ENCODE measurements at places on chromosomes 12 and 14.
A peak's percentile ranks its signal among the peaks of the same experiment; 100 is the strongest.

- DNase-seq: no peak
Measured at GRCh38 chr12:130053651-130054069, 108.6 kb upstream of the FZD10 start.

DNA sequence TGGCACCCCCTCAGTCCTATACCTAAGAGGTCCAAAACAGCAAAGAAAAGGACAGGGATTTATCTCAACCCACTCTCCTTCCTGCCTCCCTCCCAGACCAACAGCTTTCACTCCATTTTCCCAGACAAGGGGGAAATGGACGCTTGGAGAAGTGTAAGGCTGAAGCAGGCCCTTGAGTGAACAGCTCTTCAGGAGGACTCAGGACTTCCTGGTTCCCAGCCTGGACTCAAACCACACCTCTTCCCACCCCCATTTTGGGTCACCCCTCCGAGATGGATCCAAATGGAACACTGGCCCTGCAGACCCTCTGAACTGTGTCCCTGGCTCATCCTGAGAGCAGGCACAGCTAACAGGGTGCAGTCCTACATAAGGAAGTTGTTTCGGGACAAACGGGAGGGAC lies 2.7 kb downstream of the KMT2D start:
- no peak for DNase-seq

- DNase-seq: no peak
Measured at GRCh38 chr14:61121355-61121787, 140.3 kb downstream of the SLC38A6 start.

GRCh38 chr12:125069616-125070015 lies 4.4 kb downstream of the AACS start:
- DNase-seq: no peak

DNA sequence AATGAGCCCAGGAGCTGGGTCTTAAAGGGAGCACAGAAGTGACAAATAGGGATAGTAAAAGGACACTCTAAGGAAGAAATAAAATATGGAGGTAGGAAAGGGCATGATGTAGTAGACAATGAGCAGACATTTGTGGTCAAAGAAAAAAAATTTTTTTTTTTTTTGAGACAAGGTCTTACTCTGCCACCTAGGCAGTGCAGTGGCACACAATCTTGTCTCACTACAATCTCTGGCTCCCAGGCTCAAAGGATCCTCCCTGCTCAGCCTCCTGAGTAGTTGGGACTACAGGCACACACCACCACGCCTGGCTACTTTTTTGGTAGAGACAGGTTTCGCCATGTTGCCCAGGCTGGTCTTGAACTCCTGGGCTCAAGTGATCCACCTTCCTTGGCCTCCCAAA lies 8.5 kb downstream of the FKBP3 start:
- no peak for DNase-seq

DNA sequence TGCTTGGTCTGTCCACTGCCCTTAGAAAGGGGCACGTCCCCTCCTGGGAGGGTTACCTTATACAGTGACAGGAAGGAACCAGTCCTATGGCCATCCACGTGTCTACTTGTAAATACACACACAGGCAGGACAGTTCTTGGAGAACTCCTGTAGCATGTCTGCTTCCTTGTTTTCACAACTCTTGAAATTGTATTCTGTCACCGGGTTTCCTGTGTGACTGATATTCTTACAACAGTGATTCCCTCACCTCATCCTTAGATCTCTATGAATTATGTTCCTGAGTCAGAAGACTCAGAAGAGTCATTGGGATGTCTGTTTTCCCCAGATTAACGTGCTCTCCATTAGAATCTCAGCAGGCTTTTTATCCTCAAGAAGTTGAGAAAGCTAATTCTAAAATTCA lies 44.1 kb upstream of the DYNC1H1 start:
- no peak for DNase-seq

GRCh38 chr12:43118881-43119280 lies 433.1 kb downstream of the ADAMTS20 start:
- DNase-seq: no peak

- no peak for DNase-seq
Measured at GRCh38 chr12:19382563-19382962, 56.7 kb upstream of the AEBP2 start.

GRCh38 chr14:36952689-36953088 lies 219.7 kb downstream of the SLC25A21 start:
- DNase-seq: no peak

GRCh38 chr14:35223927-35224326 lies 68.3 kb upstream of the PSMA6 start:
- no peak for DNase-seq

DNA sequence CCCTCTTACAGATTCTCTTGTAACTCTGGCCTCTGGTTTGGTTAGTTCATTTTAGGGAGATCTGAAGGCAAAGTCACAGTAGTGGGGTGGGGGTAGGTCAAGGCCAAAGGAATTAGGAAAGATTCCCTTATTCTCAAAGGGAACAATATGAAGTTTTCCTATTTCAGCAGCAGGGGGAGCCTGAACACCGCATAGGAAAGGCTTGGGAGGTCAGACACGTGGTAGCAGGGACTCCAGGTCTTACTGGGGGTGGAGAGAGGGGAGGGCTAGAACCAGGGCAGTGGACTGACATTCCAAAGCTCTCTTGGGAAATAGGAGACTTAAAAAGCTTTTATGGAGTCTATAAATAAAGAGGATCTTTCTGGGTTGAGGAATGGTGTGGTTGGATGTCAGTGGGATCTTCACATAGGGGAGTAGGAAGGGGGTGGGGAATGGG lies 1.3 kb downstream of the ZC3H10 start:
- peak; percentile 92 for DNase-seq

DNA sequence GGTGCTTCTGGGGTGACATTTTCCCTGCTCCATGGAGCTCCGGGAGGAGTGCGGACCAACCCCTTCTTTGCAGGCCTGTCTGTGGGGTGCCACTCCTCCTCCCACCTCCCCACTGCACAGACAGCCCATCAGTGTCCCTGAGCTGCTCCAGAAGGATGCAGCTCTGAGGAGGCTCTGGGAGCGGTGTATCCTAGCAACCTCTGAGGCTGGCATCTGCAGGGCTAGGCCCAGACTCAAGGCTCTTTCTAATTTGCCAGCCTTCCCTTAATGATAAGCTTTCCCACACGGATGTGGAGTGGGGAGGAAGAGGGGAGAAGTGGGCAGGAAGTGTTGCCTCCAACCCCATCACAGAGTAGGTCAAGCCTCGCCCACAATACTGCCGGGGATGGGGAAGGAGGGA lies 59.7 kb downstream of the CALM1 start:
- DNase-seq: no peak

DNA sequence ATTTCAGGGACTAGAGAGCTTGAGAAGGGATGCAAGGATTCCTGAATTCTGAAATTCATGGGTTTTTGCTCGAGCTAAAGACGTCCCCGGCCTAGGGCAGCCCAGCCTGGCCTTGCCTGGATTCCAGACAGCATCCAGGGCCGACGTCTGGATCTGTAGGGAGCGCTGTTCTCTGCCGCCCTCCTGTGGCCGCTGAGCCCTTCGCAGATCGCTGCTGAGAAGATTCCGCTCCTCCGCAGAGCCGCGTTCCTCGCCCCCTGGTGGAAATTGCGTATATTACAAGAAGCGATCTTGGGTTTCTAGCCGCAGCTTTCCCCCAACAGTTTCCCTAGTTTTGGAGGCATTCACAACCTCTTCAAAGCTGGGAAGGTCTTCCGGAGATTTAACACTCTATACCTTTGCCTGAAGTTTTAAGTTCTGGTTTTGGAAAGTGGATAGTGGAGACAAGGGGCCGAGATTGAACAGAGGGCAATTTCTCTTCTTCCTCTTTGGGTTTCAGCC lies 5.1 kb downstream of the CISTR start:
- peak; percentile 86 for DNase-seq

- DNase-seq: no peak
Measured at GRCh38 chr14:49796025-49796424, 28.1 kb downstream of the KLHDC2 start.

GRCh38 chr12:131018019-131018620 lies 64.4 kb downstream of the ADGRD1 start:
- DNase-seq: no peak

DNA sequence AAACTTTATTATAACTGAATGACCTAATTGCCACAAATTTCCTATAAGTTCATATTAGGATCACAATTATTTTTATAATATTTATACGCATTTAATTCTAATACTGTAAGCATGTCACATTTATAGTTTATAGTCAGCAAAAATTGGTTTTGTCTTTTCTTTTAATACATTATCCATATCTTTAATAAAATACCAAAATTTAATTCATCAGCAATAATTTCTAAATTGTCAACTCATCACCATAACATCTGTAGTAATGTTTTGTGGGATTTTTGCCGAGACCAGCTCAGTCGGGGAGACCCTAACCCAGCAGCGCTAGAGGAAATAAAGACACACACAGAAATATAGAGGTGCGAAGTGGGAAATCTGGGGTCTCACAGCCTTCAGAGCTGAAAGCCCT lies 254.2 kb downstream of the KIF21A start:
- no peak for DNase-seq

DNA sequence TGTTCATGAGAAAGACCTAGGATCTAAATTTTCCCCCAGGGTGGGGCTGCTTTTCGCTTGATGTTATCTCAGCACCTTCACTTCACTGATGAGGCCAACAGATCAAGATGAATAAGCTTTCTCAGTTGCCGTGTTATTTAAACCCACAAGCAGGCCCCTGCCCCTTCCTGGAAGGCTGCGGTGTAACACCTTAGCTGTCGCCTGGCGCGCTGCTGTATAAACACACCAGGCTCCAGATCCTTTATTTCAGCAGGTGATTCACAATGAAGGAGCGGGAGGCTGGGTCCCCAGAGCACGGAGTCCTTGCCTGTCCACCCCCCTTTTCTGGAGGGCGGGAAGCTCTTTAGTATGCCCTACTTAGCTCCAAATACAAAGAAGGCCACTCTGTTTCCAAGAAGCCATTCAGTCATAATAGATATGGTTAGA lies 515.4 kb downstream of the FUT8 start:
- DNase-seq: no peak

- DNase-seq: peak; percentile 75
Measured at GRCh38 chr12:53046655-53047220, 3.1 kb upstream of the TNS2 start.

GRCh38 chr14:23129759-23130316 lies 10.8 kb upstream of the CEBPE start:
- no peak for DNase-seq

- DNase-seq: no peak
Measured at GRCh38 chr12:4037747-4038312, 164.6 kb upstream of the PARP11 start.

GRCh38 chr12:27464220-27464554 lies 17.7 kb downstream of the SMCO2 start:
- DNase-seq: peak; percentile 74

- DNase-seq: peak; percentile 60
Measured at GRCh38 chr12:18430425-18431048, 169.2 kb downstream of the PIK3C2G start.

GRCh38 chr12:123937707-123938591 lies 34.7 kb downstream of the CCDC92 start:
- no peak for DNase-seq

DNA sequence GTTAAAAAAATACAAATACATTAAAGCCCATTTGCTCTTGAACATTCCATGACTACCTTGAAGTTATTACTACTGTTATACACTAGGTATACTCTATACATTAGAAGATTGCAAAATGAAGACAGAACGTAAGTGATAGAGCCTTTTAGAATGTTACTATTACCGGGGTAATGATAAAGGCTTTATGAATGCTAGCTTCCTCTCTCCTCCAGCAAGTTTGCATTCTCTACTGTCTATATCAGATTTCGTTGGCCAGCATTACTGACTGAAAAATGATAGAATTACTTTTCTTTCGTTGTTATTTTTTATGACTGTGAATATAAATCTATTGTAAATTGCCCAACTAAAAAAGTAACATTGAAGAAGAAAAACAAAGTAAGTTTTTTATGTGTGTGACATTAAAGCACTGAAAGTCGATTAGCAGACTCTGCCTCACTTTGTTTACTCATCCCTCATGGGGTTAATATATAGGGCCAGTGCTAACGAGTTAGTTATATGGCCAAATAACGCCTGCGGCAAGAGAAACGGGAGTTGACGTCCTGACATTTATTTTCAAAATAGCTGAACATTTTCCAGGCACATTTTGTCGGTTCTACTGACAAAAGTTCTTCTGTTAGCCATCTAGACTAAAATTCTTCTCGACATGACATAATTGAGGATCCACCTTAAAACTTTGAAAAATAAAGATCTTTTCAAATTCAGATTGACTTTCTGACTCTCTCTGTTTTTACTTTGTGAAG lies 163.8 kb upstream of the KITLG start:
- DNase-seq: no peak

DNA sequence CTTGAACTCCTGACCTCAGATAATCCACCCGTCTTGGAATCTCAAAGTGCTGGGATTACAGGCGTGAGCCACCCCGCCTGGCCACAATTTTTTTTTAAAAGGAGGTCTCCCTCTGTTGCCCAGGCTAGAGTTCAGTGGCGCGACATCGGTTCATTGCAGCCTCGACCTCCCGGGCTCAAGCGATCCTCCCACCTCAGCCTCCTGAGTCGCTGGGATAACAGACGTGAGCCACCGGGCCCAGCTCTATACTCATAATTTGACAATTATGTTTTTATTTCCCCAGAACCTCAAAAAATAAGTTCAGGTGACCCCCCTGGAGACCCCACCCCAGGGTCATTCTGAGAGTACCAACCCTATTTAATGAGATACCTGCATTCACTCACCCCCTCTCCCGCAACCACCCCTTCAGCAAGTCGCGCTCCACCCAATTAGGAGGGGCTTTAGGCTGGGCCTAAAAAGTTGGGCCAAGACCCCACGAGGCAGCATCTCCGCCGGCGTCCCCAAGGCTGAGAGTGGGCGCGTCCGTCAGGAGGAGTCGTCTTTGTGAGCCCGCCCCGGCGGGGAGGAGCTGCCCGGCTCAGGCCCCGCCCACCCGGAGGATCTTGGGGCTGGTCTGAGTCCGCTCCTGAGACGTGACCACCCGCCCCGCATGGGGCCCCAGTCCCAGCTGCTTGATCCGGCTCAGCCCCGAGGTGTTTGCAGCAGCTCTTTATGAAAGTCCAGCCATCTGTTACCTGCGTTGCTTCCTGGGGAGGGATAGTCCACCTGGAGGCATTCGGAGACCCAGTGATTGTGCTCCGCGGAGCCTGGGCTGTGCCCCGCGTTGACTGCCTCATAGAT lies at the start of gene ANKRD33:
Gene ANKRD33, plus strand, starts transcription at position 628 of the 840 bp plus-strand sequence. Its CDS starts 84 bp downstream, at position 712.
- no peak for DNase-seq

DNA sequence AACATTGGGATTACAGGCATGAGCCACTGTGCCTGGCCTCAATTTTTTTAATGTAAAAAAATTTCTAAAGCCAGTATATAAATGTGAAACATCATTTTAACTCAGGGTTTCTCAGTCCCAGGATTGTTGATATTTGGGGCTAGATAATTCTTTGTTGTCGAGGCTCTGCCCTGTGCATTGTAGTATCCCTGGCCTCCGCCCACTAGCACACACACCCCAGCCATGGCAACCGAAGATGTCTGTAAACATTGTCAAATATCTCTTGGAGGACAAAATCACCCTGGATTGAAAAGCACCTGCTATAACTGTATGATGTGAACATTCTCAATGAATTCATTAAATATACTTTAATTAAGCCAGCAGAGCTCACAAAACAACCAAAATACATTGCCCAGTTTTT lies 8.4 kb upstream of the CIT start:
- no peak for DNase-seq

GRCh38 chr14:75042035-75042434 lies 9.2 kb downstream of the MLH3 start:
- DNase-seq: no peak

- no peak for DNase-seq
Measured at GRCh38 chr12:28065889-28066630, 93.5 kb upstream of the PTHLH start.

GRCh38 chr14:32059702-32060101 lies 17.4 kb upstream of the ARHGAP5 start:
- no peak for DNase-seq

- no peak for DNase-seq
Measured at GRCh38 chr14:81211844-81212243, 8.9 kb downstream of the GTF2A1 start.
